COR-L47 (cell line): ENCODE measurements at places on chromosomes 13 and 19.
A peak's percentile ranks its signal among the peaks of the same experiment; 100 is the strongest.

DNA sequence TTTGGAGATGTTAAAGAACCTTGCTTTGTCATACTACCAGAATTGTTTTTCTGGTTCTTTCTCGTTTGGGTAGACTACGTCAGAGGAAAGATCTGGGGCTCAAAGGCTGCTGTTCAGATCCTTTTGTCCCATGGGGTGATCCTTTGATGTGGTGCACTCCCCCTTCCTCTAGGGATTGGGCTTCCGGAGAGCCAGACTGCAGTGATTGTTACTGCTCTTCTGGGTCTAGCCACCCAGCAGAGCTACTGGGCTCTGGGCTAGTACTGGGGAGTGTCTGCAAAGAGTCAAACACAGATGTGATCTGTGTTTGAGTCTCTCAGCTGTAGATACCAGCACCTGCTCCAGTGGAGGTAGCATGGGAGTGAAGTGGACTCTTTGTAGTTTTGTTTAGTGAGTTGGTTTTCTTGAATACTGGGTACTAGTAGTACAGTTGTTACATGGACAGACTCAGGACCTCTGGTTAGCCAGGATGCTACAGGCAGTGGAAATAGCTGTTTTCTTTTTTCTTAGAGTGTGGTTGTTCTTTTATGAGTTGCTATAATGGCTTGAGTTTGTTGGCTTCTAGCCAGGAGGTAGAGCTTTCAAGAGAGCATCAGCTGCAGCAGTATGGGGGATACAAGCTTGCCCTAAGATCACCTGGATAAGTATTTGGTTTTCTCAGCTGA is 34.4 kb downstream of the DNAJC15 start:
- DNase-seq, result peak; percentile 88

- no peak for DNase-seq
Measured at GRCh38 chr13:97944396-97945029, 9.0 kb upstream of the IPO5 start.

DNA sequence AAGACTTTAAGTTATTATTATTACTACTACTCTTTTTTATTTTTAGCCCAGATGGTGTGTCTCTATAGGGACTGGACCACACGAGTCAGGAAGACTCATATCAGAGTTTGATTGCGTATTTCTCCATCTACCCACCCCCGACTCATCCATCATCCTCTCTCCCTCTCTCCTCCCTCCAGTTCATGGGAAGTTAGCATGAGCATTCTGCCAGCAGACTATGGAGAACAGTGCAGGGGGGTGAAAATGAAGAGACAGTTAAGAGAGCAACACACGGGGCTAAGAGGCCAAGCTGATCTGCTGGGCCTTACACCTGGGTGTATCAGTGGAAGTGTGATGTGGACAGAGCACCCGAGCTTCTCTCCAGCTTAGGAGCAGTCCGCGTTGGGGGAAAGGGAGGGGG is 95.0 kb downstream of the UQCRFS1 start:
- no peak for DNase-seq

- no peak for DNase-seq
Measured at GRCh38 chr13:94705081-94706030, 7.0 kb downstream of the SOX21 start.

DNA sequence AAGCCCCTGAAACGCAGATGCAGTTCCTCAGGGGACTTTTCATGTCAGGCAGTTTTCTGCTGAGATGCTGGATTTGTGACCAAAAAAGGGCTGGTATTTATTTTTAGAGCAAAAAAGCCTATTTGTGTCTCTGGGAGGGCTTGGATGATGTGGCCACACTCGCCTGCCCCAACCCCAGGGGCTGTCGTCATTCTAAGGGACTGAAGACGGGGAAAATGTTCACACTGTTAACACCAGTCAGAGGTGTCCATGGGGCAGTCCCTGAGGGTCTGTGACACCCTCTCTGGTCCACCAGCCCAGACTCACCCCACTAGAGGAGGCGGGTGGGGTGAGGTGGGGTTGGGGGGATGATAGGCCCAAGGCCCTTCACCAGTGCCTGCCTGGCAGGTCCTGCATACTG is 15.9 kb upstream of the EPHX3 start:
- no peak for DNase-seq

DNA sequence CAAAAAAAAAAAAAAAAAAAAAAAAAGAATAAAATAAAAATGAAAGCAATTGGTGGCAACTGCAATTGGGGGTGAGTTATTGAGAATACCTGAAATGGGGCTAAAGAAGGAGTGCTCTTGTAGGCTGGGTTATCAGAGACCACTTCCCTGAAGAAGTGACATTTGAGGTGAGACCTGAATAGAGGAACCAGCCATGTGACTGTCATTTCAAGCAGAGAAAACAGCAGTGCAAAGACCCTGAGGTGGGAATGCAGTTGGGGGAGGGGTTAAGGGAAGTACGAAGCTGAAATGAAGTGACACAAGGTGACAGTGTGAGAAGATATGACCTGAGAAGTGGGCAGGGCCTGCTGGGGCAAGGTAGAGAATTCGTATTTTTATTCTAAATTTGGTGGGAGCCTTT is 4.3 kb upstream of the PALM3 start:
- no peak for DNase-seq

DNA sequence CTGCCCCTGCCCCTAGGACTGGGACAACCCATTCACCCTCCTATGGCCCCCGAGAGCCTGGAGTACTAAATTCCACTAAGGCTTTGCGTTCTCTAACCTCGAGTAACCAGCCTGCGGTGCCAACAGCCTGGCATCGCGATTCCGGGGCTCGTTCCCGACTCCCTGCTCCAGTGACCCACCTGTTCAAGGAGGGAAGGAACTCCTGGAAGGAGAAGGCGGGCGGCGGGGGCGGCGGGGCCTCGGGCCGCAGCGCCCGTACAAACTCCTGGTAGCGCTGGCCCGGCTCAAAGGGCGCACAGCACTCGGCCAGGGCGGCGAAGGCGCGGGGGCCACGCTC is 6.3 kb downstream of the GMIP start:
- DNase-seq, result no peak

GRCh38 chr19:19406878-19407632 is 1.6 kb downstream of the GATAD2A start:
- DNase-seq, result no peak

- no peak for DNase-seq
Measured at GRCh38 chr13:97205982-97206381, 16.2 kb upstream of the MBNL2 start.

DNA sequence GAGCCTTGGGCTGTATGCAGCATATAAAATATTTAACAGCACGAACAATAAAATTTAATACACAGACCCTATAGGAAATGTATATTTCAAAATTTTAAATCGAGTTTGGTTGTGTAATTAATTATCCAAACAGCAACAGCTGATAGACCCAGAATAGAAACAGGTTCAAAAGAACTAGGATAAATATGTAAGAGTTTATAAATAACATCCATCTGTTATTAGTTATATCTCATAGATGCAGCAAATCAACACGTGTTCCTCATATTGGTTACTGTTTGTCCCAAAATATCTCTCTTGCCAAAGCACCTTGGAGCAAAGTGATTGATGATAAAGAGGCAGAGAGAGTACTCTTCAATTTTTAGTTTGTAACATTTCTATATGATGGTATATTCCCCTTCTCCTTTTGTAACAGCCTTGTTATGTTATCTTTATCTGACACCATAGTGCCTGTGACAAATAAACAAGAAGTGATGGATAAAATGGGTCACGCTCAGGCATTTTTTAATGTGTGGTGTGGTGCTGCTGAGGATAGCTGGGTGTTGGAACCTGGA is 260.6 kb upstream of the NBEA start:
- DNase-seq, result no peak

- DNase-seq, result no peak
Measured at GRCh38 chr13:106343836-106344235, 191.6 kb downstream of the EFNB2 start.

GRCh38 chr13:24112791-24113190 is 47.7 kb upstream of the SPATA13 start:
- no peak for DNase-seq

- no peak for DNase-seq
Measured at GRCh38 chr13:50494138-50494537, 349.4 kb downstream of the DLEU7 start.

- no peak for DNase-seq
Measured at GRCh38 chr19:5534787-5535586, 32.8 kb downstream of the TINCR start.

DNA sequence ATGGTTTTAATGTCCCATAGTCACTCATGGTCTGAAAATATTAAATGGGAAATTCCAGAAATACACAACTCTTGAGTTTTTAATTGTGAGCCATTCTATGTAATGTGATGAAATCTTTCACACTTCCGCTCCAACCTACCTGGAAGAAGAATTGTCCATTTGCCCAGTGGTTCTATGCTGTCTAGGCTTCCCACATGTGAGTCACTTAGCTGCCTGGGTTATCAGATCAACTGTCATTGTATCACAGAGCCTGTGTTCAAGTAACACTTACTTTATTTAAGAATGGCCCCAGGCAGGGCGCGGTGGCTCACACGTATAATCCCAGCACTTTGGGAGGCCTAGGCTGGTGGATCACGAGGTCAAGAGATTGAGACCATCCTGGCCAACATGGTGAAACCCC is 1450.5 kb downstream of the EFNB2 start:
- no peak for DNase-seq

DNA sequence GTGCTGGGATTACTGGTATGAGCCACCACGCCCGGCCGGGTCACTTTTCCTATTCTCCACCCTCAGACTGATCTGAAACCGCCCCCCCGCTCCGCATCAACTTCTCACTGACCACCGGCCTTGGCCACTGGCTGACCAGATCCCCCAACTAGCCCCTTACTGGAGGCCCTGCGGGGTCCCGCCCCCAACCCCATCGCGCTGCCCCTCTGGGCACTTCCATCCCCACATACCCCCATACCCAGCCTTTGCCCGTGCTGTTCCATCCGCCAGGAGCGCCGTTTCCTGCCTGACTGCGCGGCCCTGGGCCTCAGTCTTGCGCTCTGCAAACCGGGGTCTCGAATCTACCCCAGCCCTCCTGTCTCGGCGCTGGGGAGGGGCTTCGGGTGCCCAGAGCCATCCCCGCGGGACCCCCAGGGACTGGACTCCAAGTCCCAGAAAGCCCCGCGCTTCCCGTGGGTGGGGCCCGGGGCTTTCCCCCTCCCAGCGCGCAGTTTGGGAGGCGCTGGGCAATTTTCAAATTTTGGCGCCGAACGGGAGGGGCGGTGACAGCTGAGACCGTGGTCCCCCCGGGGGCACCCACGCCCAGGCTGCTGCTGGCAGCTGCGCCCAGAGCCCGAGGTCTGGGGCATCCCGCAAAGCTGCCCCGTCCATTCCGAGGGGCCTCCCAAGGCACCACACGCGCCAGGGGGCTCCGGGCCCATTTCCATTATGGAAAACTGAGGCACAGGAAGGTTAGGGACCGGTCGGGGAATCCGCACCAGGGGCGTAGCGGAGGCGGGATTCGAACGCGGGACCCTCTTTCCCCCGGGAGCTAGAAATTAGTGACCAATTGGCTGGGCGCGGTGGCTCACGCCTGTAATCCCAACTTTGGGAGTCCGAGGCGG is 5.2 kb upstream of the LMNB2 start:
- peak; percentile 19 for DNase-seq

DNA sequence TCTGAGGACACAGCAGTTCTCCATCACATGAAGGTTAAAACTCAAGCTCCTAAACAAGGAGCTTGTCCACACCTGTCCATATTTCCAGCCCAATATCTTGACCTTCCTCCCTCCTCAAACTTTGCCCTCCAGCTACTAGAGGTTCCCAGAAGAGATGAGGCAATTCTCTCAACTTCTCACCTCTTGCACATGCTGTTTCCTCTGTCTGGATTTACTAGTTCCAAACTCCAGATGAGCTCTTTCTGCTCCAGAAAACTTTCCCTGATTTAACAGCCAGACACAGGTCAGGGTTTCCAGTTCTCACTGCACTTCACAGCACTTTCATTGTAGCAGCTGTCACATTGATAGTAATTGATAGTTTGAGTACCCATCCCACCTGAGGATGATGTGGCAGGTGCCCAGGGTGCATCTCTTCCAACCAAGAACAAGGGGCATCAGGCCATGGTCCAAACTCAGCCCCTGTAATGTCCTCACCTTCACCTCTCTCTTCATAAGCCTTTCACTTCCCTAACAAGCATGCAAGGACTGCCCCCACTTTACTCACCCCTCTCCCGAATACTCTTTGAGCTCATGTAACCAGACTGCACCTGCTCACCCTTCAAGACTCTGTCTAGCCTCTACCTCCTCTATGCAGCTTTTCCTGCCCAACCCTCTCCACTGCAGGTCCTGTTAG is 3.0 kb upstream of the WDFY2 start:
- no peak for DNase-seq

DNA sequence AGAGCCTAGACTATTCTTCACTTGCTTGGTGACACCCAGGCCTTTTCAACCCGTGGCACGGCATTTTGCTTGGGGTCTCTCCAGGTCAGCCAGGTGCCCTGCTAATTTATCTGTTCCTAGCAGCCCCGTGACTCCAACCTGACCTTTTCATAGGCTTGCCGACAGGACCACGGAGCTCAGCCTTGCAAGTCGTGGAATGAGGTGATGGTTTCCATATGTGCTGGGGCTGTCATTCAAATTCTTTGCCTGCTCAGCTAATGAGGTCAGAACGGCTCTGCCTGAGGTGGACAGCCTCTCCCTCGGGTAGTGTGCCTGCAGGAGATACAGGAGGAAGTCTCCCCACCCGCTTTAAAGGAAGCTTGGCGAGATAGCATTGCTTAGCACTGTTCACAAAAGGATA is 61.0 kb downstream of the SHISA2 start:
- no peak for DNase-seq

- DNase-seq, result no peak
Measured at GRCh38 chr13:91417660-91418325, 19.4 kb downstream of the GPC5 start.

GRCh38 chr13:104872153-104872552 is 1663.3 kb downstream of the EFNB2 start:
- DNase-seq, result no peak

- DNase-seq, result no peak
Measured at GRCh38 chr13:46688306-46688705, 108.7 kb downstream of the ESD start.

DNA sequence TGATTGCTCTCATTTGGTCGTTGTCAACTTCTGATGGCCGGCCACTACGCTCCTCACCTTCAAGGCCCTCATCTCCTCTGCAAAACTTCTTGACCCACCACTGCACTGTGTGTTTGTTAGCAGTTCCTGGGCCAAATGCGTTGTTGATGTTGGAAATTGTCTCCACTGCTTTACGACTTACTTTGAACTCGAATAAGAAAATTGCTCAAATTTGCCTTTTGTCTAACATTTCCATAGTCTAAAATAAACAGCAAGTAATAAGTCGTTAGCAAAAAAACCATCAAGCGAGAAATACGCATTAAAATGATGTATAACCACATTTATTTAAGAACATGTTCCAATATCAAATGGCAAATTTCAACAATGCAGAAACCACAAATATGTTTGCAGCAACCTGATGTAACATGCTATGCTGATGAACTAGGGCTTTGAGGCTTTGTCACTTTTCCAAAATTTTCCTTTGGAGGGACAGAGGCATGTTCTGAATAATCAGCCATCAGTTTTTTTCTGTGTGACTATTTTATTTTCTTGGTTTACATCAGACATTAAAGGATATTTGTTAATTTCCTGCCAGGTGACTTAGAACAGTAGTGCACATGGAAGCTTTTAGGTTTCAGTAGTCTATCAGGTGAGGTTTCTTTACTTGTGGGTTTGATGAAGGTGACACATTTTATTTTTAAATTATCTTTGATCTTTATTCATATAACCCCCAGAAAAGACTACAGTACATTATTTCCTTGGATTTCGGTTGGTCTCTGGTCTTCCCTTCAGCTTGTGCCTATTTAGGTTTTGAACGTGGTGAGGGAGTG is 74.7 kb upstream of the TEX29 start:
- no peak for DNase-seq

- DNase-seq, result no peak
Measured at GRCh38 chr19:49858088-49858985, 7.4 kb downstream of the PTOV1 start.
